ENCODE measurements at places on chromosomes 6 and 20.

GRCh38 chr20:14716351-14716801 is 379.0 kb upstream of the FLRT3 start:
- DNase-seq: no peak

GRCh38 chr6:32867022-32867477 is 13.1 kb downstream of the PSMB9 start:
- no peak for DNase-seq

DNA sequence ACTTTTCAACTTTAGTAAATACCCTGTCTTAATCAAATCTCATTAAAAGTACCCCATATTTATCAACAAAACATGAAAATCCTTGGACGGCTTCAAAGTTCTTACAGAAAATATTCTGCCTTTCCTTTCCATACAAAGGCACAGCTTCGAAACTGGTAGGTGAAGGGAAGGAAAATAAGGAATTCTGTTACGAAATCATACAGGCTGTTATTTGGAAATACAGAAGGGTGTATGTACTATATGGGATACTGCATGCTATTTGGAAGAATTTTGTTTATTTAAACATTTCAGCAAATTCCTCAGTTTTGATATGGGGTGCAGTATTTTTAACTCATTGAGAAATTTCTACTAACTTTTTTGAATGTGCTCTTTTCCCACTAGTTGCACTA is 138.4 kb upstream of the BTN3A2 start:
- DNase-seq: no peak

DNA sequence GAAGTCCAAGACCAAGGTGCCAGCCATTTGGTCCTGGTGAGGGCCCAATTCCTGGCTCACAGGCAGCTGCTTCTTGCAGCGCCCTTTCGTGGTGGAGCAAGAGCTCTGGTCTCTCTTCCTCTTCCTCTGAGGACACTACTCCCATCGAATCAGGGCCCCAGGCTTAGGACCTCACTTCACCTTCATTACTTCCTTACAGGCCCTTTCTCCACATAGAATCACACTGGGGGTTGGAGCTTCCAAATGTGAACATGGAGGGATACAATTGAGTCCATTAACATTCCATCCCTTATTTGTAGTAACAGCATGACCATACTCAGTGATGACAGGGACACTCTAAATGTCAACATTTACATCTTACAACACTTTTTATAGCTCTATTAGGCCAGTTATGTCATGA is 2.3 kb downstream of the RAMACL start:
- DNase-seq: no peak

GRCh38 chr6:3661390-3661789 is 90.1 kb downstream of the PXDC1 start:
- DNase-seq: no peak

DNA sequence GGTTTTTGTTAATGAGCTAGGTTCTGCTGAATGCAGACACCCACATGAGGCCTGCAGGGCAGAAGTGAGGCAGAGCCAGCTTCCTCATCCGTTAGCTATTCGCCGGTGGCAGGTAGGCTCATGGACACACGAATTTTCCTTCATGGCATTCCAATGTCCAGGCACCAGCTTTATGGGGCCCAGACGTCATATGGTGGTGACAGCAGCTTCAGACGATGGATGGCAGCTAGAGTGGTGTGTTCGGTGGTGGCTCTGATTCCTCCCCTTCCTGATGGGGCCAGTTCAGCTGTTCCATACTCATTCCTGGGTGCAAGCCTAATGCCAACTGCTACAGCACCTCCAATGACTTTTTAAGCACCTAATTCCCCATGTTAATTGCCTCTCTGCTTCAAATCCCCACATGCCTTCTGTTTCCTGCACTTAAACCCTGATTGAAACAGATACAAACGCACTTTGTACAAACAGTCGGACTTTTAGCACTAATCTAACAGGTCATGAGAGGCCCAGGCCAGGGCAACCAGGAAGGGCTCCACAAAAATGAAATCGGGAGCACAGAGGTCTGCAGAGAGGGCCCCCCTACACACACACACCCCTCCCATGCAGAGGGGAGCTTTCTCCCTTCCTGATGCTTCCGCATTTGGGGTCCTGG is 35.7 kb upstream of the MLN start:
- DNase-seq: no peak

DNA sequence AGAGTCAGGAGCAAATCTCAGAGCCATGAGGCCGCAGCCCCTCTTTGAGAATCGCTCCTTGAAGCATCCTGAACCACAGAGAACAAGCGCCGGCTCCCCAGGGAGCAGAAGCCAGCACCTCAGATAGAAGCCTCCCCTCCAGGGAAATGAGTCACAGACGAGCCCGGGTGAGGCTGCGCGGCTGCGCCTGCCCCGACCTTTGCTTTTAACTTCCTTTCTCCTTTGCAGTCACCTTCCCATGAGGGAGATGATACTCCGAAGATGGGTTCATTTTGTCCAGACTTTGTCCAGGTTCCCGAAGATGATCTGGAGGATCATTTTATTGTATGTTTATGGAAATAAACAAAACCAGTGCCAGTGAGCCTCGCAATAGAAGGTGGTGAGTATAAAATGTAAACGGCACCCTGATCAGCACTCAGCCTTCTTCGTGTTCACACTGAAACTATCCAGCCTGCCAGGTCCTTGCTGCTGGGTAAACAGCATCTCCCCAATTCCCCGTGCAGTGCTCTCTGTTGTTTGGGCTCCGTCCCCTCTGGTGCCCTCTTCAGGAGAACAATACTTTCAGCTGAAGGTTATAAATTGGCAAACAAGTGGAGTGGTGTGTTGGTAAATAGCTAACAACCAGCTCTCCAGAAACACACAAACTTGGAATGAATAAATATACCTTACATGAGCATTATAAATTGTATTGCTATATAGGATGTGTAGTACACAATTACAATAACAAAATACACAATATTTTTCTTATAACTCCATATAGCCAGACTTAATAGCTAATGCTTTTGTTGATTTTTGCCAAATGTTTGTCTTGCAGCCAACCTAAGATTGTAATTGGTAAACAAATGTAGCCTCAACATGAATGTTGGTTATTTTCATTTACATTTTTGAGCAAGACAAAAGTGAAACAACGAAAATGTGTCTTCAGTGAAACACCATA is 41.4 kb upstream of the TMEM181 start:
- DNase-seq: peak; percentile 82

GRCh38 chr6:168193816-168194721 is 115.1 kb upstream of the FRMD1 start:
- DNase-seq: no peak

- DNase-seq: no peak
Measured at GRCh38 chr20:3431109-3431508, 23.6 kb upstream of the DNAAF9 start.

- DNase-seq: no peak
Measured at GRCh38 chr6:8343600-8343999, 91.7 kb downstream of the SLC35B3 start.

- DNase-seq: no peak
Measured at GRCh38 chr6:26319405-26320128, 45.4 kb upstream of the BTN3A2 start.

- no peak for DNase-seq
Measured at GRCh38 chr20:18856873-18857272, 43.3 kb downstream of the SCP2D1 start.
